Amniotic stem cell (primary cell): ENCODE measurements at places on chromosomes 2 and 18.

DNA sequence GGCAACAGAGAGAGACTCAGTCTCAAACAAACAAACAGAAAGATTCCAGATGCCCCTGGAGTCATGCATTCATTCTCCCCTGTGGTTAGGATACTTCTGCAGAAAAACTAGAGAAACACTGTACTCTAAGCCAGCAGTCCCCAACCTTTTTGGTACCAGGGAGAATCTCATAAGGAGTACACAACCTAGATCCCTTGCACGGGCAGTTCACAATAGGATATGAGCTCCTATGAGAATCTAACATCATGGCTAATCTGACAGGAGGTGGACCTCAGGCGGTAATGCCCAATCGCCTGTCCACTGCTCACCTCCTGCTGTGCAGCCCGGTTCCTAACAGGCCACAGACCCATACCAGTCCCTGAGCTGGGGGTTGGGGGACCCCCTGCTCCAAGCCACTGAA is 18.3 kb downstream of the PSME4 start:
- DNase-seq, result no peak

DNA sequence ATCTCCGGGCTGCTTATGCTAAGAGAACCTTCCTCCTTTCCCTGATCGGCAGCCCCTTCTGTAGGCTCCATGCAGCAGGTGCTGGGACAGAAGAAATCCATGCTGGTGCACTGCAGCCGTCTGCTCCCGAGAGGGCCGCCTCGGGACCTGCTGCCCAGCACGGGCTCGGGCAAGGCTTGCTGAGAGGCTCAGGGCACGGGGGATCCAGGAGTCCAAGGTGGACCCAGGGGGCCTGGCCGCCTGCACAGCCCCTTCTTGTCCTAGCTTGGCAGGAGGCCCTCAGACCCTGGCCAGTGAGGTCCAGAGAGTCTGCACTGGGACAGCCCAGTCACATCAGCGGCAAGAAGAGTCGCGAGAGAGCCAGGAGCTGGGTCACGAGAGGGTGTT is 13.3 kb upstream of the DUSP2 start:
- no peak for DNase-seq

- no peak for DNase-seq
Observed at GRCh38 chr2:233764264-233764663, 4.2 kb downstream of the UGT1A1 start.

GRCh38 chr2:73700131-73700611 is 37.0 kb downstream of the TPRKB start:
- no peak for DNase-seq

GRCh38 chr2:100062336-100062735 is 80.1 kb downstream of the AFF3 start:
- no peak for DNase-seq

- DNase-seq, result no peak
Observed at GRCh38 chr2:128510701-128511397, 192.2 kb upstream of the HS6ST1 start.

GRCh38 chr2:75064691-75065396 is 106.4 kb downstream of the POLE4 start:
- no peak for DNase-seq

- DNase-seq, result no peak
Observed at GRCh38 chr2:158484892-158485556, 28.3 kb downstream of the PKP4 start.

- no peak for DNase-seq
Observed at GRCh38 chr2:96683307-96683706, 40.7 kb downstream of the FER1L5 start.

DNA sequence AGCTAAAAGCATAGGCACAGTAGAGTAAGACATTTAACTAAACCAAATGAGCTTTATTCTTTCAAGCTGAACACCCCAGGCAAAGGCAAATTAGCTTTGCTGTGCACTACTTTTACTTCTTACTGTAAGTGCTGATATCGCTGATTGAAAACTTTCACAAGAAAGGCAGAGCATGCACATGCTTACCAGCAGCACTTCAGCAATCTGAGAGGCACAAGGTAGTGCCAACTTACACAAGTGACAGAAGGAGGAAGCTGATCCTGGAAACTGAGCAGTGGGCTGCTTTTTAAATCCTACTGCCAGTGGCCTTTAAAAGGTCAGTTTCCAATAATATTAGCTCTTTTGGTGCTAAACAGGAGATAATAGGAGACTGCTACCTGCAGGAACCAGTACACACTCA is 43.9 kb downstream of the LANCL1 start:
- no peak for DNase-seq

GRCh38 chr2:176554101-176555048 is 285.1 kb downstream of the MTX2 start:
- DNase-seq, result no peak

GRCh38 chr2:36294316-36294721 is 61.3 kb upstream of the CRIM1 start:
- DNase-seq, result no peak

- no peak for DNase-seq
Observed at GRCh38 chr18:39057423-39058064, 1491.9 kb upstream of the CELF4 start.

GRCh38 chr2:11903085-11903606 is 156.7 kb downstream of the LPIN1 start:
- DNase-seq, result no peak

DNA sequence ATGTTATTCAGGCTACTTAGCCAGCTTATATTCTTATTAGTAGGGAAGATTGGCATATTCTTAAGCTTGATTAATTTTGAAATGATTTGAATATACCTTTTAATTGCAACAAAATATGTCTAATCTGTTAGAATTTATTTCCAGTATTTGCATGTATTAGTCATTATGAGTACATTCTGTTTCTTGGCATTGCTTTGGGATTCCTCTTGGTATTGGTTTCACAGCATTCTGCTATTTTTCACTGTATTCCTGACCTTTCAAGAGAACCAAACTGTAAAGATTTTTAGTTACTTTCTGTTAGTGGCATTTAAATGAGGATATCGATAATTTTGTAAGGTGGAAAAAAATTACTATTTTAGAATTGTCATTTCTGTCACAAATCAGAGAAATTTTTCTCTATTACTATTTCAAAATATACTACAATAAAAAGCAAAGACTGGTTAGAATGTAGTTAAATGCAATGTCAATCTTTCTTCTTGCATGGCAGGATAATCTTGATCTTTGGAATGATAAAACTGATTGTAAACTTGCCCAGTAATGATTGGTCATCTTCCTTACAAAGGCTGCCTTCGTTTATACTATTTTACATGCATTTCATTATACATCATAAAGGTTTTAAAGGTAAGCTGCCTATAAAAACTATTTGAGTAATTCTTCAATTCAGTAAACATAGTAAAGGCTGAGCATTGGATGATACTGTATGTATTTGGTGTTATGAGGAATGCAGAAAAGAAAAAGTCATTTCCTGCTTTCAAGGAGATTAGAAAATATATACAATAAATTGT is 86.1 kb downstream of the SLC4A10 start:
- no peak for DNase-seq

- no peak for DNase-seq
Observed at GRCh38 chr18:63888470-63889190, 1.1 kb downstream of the SERPINB2 start.

GRCh38 chr2:108534584-108535356 is 500 bp downstream of the LIMS1 start:
- no peak for DNase-seq

GRCh38 chr2:220781622-220782241 is 790.4 kb downstream of the EPHA4 start:
- DNase-seq, result no peak

GRCh38 chr2:221360742-221361141 is 211.4 kb downstream of the EPHA4 start:
- DNase-seq, result no peak

- DNase-seq, result no peak
Observed at GRCh38 chr2:219457784-219458369, 23.2 kb downstream of the SPEG start.

DNA sequence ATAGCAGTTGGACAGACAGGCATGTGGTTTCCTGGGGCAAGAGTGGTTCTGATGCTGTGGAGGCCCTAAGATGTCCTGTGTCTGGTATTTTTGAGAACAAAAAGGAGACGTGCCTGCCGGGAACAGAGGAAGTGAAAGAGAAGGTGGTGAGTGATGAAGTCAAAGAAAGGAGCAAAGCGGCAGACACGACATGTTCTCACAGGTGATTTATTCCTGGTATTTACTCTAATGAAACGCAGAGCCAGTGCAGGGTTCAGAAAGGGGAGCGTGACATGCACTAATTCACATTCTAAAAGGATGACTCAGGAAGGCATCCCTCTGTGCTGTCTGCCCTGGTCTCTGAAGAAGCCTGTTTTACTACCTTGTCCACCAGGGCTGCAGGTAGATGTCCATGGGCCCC is 211.0 kb downstream of the KCNE4 start:
- no peak for DNase-seq

DNA sequence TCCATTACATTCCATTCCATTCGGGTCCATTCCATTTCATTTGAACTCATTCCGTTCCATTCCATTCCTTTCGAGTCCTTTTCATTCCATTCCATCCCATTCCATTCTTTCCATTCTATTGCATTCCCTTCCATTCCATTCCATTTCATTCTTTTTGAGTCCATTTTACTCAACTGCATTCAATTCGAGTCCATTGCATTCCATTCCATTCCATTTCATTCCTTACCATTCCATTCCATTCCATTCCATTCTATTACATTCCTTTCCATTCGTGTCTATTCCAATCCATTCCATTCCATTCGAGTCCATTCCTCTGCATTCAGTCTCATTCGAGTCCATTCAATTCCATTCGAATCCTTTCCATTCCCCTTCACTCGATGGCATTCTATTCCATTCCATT is 1128.8 kb downstream of the RPIA start:
- DNase-seq, result no peak

- DNase-seq, result no peak
Observed at GRCh38 chr2:239441261-239442078, 40.6 kb upstream of the HDAC4 start.

- DNase-seq, result no peak
Observed at GRCh38 chr2:157501026-157501425, 57.1 kb upstream of the CYTIP start.

DNA sequence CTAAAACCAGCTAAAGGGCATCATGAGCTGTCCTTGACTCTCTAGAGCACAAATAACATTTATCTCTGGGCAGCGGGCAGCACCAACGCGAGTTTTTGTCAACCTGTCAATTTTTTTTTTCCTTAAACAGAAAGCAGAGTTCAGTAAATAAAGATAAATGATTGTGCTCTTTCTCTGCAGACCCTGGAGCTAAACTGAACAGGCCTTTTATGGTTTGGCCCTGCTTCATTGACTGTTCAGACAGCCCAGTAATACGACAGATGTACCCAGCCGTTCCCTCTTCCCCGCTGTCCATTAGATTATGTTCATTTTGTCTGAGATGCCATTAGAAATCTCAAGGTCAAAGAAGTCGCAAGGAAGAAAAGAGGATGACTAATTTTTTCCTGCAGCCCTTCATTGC is 280.5 kb upstream of the PIK3C3 start:
- no peak for DNase-seq

GRCh38 chr18:51655327-51655698 is 457.8 kb upstream of the MEX3C start:
- DNase-seq, result no peak

DNA sequence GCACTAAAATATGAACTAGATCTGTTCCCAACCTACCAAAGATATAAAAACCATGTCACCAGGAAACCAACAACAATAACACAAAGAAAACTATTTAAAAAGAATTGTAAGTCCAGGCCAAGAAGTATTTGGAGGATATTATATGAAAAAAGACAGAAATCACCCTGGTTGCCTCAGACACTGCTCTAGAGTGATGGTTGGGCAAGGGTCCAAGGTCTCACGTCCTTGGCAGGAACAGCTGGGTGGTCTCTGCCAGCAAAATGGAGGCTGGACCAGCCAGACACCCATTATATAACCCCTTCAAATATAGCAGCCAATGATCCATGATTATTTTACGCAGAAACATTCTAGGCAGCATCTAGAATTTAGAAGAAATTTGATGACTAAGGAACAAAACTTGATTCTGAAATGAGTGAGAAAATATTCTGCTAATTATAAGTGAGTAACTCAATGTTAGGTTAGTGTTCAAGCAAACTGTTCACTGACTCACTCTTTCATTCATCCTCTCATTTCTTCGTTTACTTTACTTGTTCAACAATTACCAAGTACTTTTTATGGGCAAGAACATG is 35.4 kb downstream of the MRPL35 start:
- DNase-seq, result no peak

GRCh38 chr2:150280231-150280630 is 207.2 kb downstream of the RND3 start:
- no peak for DNase-seq

- DNase-seq, result no peak
Observed at GRCh38 chr2:121242976-121243375, 42.0 kb downstream of the TFCP2L1 start.

GRCh38 chr2:159164457-159164911 is 122.0 kb downstream of the WDSUB1 start:
- no peak for DNase-seq

DNA sequence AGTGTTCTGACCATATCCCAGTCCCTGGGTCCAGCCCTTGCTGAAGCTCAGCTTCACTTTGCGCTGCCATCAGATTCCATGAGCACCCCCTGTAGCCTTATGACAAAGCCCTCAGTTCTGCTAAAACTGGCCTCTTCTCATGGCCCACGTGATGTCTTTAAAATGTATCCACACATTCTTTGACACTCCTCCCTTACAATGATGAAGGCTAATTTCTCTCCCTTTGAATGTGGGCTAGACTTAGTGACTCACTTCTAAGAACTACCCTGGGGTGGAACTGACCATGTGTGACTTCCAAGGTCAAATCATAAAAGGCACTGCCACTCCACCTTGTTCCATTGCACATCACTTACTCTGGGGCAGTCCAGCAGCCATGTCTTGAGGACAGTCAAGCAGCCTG is 45.4 kb upstream of the GORASP2 start:
- no peak for DNase-seq

DNA sequence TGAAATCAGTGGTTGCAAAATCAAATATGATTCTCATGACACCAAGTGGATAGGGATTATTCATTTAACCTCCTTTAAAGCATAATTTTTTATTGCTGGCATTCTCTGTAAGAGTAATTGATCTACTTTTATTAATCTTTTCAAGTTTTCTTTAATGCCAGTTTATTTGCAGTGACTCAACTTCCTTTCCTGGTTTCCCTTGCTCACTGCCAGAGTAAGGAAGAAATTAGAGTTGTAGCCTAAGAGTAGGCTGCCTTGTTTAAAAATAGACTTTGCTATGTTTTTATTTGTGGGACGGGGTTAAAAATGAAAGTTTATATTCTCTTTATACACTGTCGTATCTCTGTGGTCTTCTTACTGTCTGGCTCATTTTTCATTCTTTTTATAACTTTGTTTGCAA is 148.6 kb downstream of the WDR7 start:
- no peak for DNase-seq

DNA sequence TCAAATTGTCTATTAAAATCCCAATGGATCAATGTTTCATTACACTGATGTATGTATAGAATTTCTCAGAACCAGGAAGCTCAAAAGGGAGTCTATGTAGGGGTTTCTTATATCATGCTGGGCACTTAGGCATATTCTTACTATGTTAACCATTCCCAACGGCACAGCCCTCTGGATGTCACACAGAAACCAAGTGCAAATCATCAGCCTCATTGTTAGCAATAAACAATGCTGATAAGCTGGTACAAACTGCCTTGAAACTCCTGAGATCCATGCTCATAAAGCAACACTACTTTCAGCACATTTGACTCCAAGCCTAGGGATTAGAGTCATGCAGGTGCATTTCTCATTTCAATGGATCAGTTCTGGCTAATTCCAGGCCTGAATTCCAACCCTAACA is 730.2 kb upstream of the SLC39A10 start:
- DNase-seq, result no peak
